M059J (cell line): ENCODE measurements at places on chromosomes 1 and 21.

DNA sequence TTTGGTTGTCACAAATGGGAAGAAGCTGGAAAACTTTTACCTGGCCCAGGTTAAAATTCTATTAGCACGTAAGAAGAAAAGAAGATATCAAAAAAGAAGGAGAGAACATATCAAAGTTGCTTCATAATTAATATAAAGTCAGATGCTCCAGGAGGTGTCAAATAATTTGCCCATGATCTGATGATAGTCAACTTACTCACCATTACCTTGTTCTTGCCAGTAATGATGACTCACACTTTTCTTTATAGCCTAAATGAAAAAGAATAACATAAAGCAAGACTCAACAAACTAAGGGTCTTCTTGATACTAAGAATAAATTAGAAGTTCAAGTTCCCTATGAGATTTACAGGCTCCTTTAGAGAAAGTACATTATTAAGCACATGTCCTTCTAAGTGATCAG lies 580.4 kb downstream of the TTLL7 start:
- DNase-seq: no peak

GRCh38 chr1:230056098-230056497 lies 10.9 kb upstream of the GALNT2 start:
- DNase-seq: no peak

DNA sequence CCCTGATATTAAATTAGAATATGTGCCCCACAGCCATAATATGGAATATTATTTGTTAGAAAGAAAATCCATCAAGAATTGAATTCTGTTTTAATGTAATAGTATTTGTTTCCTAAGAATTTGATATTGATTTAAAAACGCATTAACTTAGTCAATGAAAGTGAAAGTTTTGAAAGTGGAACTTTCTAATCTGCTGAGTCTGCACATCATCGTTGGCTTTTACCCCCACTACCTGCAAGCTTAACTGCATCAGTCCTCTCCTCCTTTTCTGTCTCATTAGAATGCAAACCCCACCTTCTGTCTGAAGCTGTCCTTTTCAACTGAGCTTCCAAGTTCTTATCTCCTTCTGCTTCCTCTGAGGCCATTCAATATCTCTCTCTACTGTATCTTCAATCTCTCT lies 42.5 kb downstream of the XCL1 start:
- DNase-seq: no peak

- no peak for DNase-seq
These were observed 4.4 kb downstream of the LYPD8 start for GRCh38 chr1:248751142-248751541.

DNA sequence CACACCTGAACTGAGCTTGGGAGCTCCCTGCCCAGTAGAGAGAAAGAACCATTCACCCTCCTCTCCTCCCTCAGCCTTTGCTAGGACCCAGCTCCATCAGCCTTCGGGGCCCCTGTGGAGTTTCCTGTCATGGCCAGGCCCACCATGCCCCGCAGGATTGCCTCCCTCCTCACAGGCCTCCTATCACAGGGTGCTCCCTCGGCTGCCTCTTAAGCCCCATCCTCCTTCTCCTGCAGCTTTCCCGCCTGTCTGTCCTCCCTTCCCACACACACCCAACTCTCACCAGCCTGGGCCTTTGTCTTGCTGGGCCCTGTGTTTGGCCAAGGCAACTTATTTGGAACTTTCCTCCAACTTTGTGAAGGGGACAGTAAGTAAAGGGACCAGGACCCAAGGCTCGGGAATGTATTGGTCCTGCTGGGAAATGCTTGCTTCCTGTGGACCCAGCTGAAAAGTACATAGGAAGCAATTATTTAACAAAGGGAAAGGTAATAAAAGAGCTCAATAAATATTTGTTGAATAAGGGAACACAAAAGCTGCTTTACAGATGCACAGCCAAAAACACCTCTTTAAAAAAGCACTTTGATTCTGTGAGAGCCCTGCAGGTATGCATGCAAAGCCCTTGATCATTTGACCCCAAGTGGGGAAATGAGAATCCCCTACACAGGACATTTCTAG lies 31.6 kb upstream of the TENT5C start:
- no peak for DNase-seq

DNA sequence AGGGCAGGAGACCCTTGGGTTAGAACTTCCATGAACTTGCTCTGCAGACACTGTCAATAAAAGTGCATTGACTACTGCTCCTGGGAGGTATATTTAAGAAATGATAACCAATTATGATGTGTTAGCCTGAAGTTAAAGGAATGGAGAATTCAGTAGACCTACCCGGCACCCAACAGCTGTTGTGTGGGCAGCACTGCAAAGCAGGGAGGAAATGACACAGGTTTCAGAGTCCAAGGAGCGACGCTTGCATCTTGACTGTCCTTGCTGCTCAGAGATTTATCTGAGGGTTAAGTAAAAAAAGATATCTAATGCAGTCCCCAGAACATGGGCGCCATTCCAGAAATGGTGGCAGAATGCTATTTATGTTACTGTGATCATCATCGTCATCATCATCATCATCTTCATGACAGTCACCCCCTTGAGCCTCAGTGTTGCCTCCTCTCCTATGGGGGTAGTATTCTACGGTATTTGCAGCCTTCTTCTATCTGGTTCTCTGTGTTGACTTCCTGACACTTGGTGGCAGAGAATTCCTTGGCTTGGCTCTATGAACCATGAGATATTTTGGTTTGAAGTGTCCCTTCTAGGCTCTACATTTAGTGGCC lies 225.9 kb downstream of the KAZN start:
- DNase-seq: no peak

DNA sequence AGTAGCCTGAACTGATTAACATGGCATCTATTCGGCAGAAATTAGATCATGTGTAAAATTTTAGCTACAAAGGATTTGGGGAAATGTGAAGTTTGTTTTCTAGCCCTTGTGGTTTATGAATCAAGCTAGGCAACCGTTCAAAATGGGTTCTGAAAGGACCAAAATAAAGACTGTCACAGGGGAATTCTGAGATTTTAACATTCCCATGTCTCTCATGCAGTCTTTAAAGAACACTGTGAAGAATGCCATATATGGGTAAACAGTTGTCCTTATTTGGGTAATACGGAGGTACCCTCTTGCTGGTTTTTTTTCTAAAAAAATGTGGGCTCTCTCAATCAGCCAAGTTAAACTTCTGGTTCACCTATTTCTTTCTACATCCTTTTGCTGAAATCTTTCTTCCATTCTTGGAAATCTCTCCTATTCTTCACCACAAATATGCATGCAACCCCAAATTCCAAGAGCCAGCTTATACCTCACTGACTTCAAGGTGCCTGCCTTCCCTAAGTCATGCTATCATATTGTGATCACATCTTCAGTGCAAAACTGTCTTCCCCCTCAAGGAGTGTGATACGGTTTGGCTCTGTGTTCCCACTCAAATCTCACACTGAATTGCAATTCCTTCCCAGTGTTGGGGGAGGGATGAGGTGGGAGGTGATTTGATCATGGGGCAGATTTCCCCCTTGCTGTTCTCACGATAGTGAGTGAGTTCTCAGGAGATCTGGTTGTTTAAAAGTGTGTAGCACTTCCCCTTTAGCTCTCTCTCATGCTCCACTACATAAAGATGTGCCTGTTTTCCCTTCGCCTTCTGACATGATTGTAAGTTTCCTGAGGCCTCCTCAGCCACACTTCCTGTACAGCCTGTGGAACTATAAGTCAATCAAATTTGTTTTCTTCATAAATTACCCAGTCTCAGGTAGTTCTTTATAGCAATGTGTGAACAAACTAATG lies 308.7 kb downstream of the TTLL7 start:
- DNase-seq: peak; percentile 24

DNA sequence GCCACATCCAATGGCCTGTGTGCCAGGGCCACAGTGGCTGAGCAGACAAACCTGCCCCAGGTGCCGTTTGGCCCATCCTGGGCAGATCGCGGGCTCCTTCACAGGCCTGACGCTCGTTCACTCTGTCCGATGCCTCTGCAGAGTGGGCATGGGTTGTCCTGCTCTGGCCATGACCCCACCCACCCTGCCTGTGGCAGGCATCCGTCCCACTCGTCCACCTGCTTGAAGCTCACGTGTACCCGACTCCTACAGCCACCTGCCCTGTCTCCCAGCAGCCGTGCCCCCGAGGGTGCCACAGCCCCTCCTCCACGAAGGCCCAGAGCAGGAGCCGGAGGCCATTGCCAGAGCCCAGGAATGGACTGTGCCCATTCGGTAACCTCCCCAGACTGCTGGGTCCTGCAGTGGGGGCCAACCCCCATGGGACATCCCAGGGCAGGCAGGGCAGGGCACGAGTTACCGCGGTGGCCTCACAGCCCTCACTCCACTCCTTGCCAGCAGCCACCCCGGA lies 41.9 kb downstream of the TRIM11 start:
- no peak for DNase-seq

- DNase-seq: no peak
These were observed 136.1 kb downstream of the GLUL start for GRCh38 chr1:182255494-182255893.

- no peak for DNase-seq
These were observed 60.8 kb downstream of the EYA3 start for GRCh38 chr1:28027660-28028059.

- peak; percentile 89 for DNase-seq
These were observed 121.2 kb downstream of the SLC45A1 start for GRCh38 chr1:8439015-8439702.

DNA sequence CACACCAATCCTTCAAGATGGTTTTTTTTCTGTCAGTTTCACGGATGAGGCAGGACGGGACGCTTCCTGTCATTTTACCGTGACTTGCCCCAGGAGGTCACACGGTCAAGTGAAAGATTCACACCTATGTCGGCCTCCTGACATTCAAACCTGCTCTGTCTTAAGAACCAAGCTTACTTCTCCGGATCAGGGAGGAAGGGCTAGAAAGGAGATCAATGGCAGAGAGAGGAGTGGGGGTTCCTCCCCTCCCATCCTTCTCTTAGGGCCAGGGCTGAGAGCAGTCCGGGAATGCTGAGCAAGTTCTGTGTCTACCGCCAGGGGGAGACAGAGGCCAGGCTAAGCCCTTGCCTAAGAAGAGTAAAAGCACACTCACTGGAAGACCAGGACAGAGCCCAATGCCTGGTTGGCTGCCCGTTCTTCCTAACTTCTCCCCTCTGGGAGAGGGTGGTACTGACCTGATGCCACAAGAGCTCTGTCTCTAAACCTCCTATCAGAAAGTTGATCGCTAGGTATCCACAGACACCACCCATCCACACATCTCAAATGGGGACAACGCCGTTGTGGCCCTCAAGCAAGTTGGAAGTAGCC lies 1.1 kb upstream of the PPM1J start:
- DNase-seq: peak; percentile 89

GRCh38 chr1:202192770-202193613 lies 607 bp upstream of the LGR6 start:
- peak; percentile 43 for DNase-seq

- DNase-seq: no peak
These were observed 59.6 kb downstream of the UCK2 start for GRCh38 chr1:165886983-165887382.

DNA sequence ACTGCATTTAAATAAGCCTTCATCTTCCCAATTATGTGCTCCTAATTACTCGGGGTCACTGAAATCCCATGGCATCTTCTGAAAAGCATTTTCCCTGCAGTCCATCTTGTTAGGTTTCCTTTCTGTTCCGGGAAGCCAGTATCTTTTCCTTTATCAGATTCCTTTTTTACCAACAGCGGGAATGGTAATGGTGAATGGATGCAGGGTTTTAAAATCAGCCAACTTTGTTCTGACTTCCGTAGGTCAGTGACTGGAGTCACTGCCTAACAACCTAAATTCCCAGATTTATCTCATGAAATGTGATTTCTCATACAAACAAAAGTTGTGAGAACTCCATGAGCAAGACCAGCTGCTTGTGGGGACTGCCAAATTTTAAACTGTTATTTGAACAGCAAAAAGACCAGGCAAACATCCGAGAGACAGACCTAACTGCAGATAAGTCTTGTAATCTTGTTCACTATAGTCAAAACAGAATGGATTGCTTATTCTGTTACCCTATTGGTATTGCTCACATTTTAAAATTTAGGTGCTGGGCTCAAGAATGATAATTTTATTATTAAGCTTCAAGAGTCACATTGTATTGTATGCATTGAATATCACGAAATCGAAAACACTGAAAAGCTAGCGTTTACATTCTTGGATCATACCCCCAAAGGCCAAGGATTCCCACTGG lies 1.2 kb upstream of the RWDD3 start:
- no peak for DNase-seq
